ENCODE measurements at places on chromosomes 4 and X. TPM values are rescaled to one million over a fixed set of nuclear protein-coding genes. Genes with fewer than 3 reads are reported as not detected.

DRD5 gene
- 2.6 TPM for polyA plus RNA-seq

GRCh38 chr4:168723020-168723419 lies 226.2 kb downstream of the PALLD start:
- H3K27ac ChIP-seq, result no peak overlapping the region
- H3K36me3 ChIP-seq, result no peaks in the 10 kb centered on the region
- H3K4me1 ChIP-seq, result no peaks in the 10 kb centered on the region
- no peaks in the 10 kb centered on the region for H3K27me3 ChIP-seq
- no peak overlapping the region for H3K4me3 ChIP-seq
- DNase-seq, result no peak

GLUD2 gene
- 15.7 TPM for polyA plus RNA-seq

HSD17B13 gene
- polyA plus RNA-seq, result 1.4 TPM

DNA sequence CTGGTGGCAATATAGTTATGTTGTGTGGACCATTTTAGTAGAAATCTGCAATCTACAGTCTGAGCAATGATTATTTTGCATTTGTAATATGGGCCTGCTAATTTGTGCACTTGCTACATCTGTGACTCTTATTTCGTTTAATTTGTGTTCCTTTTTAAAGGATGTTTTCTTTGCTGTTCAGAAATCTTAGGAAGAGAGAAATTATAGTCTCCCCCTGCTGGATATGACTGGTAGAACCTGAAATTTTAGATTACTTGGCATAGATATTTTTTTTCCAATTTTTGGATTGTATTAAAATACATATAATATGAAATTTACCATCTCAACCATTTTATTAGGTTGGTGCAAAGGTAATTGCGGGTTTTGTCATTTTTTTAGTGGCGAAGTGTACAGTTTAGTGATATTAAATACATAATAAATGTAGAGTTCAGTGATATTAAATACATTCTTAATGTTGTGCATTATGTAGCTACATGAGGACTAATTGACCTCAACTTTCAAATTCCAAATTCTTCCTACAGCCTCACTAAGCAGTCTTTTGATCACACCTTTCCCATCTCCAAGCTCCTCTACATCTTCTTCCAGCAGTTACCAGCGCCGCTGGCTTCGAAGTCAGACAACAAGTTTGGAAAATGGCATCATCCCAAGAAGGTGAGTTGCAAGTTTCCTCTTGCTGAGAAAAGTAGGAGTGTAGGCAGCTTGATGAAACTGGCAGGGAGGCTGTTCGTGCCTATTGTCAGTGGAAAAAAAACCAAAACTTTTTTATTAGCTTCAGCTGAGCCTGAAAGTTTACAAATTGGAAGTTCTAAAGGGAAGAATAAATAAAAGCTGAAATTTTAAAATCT lies 82.2 kb downstream of the FNIP2 start:
- H3K36me3 ChIP-seq, result peaks cover 9% of the 10 kb centered on the region
- H3K27ac ChIP-seq, result no peak overlapping the region
- H3K27me3 ChIP-seq, result no peaks in the 10 kb centered on the region
- no peaks in the 10 kb centered on the region for H3K4me1 ChIP-seq

DNA sequence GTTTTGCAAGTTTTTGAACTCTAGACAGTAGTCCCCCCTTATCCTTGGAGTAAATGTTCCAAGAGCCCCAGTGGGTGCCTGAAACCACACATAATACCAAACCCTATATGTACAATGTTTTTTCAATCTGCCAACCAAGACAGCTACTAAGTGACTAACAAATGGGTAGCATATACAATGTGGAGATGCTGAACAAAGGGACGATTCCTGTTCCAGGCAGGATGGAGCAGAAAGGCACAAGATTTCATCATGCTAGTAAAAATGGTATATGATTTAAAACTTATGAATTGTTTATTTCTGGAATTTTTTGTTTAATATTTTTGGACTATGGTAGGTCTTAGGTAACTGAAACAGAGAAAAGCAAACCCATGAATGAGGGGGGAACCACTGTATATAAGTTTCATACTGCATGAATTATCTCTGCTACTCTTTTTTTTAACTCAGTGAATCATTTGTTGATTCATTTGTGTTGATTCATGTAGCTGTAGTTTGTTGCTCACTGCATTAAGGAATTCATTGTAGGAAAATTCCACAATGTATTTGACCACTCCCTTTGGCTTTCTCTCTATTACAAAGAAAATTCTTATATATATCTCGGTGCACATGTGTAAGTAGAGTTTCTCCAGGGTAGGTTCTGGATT lies 21.9 kb upstream of the ANXA3 start:
- no peaks in the 10 kb centered on the region for H3K36me3 ChIP-seq
- peaks cover 4% of the 10 kb centered on the region for H3K4me1 ChIP-seq
- no peak for DNase-seq
- H3K27me3 ChIP-seq, result no peaks in the 10 kb centered on the region

SLC34A2 gene
- 0.38 TPM for polyA plus RNA-seq

GRCh38 chrX:130468395-130468923 lies 66.7 kb downstream of the RBMX2 start:
- no peaks in the 10 kb centered on the region for H3K4me1 ChIP-seq
- H3K27me3 ChIP-seq, result no peaks in the 10 kb centered on the region
- no peaks in the 10 kb centered on the region for H3K36me3 ChIP-seq
- H3K4me3 ChIP-seq, result no peak overlapping the region

- H3K27ac ChIP-seq, result no peak overlapping the region
- no peaks in the 10 kb centered on the region for H3K27me3 ChIP-seq
- H3K4me3 ChIP-seq, result no peak overlapping the region
- H3K4me1 ChIP-seq, result no peaks in the 10 kb centered on the region
- no peaks in the 10 kb centered on the region for H3K36me3 ChIP-seq
Measured at GRCh38 chr4:128416921-128417320, 129.3 kb upstream of the PGRMC2 start.

- H3K4me1 ChIP-seq, result no peaks in the 10 kb centered on the region
- H3K27ac ChIP-seq, result no peak overlapping the region
- H3K4me3 ChIP-seq, result no peak overlapping the region
- DNase-seq, result no peak
- H3K36me3 ChIP-seq, result no peaks in the 10 kb centered on the region
Measured at GRCh38 chr4:61583696-61584095, 383.6 kb downstream of the ADGRL3 start.

DNA sequence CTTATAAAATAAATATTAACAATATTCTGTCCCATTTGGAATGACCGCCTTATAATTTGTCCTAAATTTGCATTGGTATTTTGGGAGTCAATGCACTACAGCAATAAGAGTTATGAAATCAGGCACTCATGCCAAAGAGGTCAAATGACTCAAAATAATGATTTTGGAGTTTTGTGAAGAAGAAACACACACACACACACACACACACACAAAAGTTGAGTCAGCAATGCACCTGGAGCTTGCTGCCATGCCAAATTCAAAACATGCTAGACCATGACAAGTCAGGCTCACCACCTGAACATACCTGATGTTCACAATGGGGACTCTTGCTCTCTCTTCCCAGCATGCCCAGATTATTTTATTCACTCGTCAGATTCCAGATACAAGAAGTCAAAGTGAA lies 56.7 kb downstream of the PROM1 start:
- no peak overlapping the region for H3K27ac ChIP-seq
- H3K36me3 ChIP-seq, result no peaks in the 10 kb centered on the region
- no peaks in the 10 kb centered on the region for H3K4me1 ChIP-seq
- no peaks in the 10 kb centered on the region for H3K27me3 ChIP-seq

MAGEB17 gene
- 0.54 TPM for polyA plus RNA-seq

ATP2B3 gene
- 20.1 TPM for polyA plus RNA-seq

DNA sequence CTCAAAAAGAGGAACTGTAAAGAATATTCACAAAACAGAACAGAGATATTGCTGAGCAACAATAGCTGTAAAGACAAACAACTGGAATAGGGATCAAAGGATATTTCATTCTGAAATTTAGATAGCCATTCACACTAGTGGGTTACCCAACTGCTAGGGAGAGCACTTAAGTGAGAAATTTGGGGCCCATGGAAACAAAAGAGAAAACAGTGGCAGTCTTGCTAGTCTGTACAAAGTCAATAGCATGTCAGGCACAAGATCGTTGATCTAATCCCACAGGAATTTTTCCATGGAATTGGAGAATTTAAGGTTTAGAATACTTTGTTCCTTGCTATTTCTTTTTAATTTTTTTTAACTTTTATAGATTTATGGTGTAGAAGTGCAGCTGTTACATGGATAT lies 467.0 kb downstream of the PCDH18 start:
- H3K27me3 ChIP-seq, result no peaks in the 10 kb centered on the region
- no peaks in the 10 kb centered on the region for H3K36me3 ChIP-seq
- no peak overlapping the region for H3K4me3 ChIP-seq

- H3K27ac ChIP-seq, result no peak overlapping the region
- no peaks in the 10 kb centered on the region for H3K36me3 ChIP-seq
- no peak for DNase-seq
- no peaks in the 10 kb centered on the region for H3K4me1 ChIP-seq
- H3K4me3 ChIP-seq, result no peak overlapping the region
- H3K27me3 ChIP-seq, result no peaks in the 10 kb centered on the region
Measured at GRCh38 chr4:32172761-32173160, 1452.6 kb downstream of the PCDH7 start.

PABPC5 gene
- polyA plus RNA-seq, result 7.1 TPM

DNA sequence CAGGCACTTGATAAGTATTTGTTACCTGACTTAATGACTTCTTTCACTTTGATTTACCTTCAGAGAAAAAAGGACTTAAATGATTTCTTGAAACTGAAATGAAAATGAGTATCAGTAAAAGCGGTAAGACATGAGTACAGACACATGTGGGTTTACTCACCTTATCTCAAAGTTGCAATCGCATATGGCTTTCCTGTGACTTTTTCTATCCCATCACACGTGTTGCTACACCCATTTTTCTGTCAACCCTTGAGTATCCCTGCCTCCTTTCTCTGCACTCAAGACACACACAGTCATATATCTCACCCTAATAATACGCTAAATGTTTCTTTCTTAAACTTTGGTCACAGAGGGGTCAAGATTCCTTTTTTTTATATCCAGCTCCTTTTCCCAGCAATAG lies 11.0 kb upstream of the ARHGEF38 start:
- H3K4me3 ChIP-seq, result no peak overlapping the region
- H3K27ac ChIP-seq, result no peak overlapping the region
- H3K27me3 ChIP-seq, result no peaks in the 10 kb centered on the region
- DNase-seq, result no peak

FAM47A gene
- polyA plus RNA-seq, result not detected

DNA sequence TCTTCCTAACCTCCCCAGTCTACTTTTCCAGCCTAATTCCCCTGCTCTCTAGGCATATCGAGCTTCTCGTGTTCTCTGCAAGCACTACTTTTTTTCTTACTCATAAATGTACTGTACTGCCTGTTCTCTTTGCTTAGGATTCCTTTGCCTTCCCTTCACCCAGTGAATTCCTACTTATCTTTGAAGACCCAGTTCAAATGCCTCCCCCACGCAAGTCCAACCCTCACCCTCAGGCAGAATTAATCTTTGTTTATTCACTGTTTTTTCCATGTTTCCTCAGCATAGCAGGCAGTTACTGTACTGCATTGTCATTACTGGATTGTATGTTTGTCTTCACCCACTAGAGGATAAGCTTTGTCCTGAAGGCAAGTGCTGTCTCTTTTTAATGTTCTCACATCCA lies 287.7 kb downstream of the BMPR1B start:
- H3K4me3 ChIP-seq, result no peak overlapping the region
- H3K4me1 ChIP-seq, result peaks cover 2% of the 10 kb centered on the region
- DNase-seq, result no peak
- no peaks in the 10 kb centered on the region for H3K27me3 ChIP-seq
- H3K36me3 ChIP-seq, result no peaks in the 10 kb centered on the region
- peak overlapping the region; percentile 70 for H3K27ac ChIP-seq

DNA sequence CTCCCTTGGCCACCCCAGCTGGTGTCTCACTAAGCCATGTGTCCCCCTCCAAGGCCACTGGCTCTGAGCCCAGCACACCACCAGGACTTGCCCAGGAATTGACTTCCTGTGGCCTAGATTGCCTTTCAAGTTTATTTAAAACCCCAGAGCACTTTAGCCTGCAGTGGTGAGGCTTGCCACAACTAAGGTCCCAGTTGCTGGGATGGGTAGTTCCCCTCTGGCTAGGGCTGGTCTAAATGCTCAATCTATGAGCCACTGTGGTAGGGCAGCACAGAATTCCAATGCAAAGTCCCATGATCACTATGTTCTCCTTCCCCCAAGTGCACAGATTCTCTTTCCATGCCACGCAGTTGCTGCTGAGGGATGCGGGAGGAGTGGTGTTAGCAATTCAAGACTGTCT lies 61.1 kb upstream of the HCCS start:
- no peaks in the 10 kb centered on the region for H3K36me3 ChIP-seq
- H3K27me3 ChIP-seq, result no peaks in the 10 kb centered on the region
- no peak overlapping the region for H3K27ac ChIP-seq

DNA sequence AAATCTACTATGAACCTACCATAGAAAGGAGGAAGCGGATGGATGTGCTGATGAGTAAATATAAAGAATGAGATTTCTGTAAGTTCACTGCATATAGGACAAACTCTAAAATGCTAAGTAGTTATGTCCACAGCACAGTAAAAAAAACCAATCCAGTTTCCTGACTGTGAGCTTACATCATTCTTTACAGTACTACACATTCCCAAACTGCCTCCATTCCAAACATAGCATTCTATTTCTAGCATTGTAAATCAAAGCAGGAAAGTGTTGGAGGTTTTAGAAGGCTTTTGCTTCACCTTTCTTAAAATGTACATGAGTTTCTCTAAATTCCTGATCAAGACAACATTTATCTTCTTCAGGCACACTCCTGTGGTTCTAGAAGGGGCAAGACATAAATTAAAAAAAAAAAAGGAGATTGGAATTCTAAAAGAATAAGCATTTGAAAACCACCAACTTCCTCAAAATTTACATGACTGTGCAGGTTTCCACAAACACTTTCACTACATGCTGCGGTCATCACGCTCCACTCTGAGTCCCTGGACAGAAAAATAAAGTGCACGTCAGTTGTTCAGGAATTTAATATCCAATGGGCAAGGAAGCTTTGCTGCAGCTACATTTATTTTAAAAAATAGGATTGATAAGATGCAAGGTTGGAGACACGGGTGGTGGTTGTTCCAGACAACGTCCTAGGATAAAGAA lies 297.6 kb upstream of the STS start:
- H3K36me3 ChIP-seq, result no peaks in the 10 kb centered on the region
- peak; percentile 6 for DNase-seq
- H3K27ac ChIP-seq, result no peak overlapping the region
- H3K4me3 ChIP-seq, result no peak overlapping the region
- no peaks in the 10 kb centered on the region for H3K27me3 ChIP-seq
- H3K4me1 ChIP-seq, result no peaks in the 10 kb centered on the region

CFAP47 gene
- polyA plus RNA-seq, result 3.0 TPM

NEK1 gene
- 30.9 TPM for polyA plus RNA-seq

DNA sequence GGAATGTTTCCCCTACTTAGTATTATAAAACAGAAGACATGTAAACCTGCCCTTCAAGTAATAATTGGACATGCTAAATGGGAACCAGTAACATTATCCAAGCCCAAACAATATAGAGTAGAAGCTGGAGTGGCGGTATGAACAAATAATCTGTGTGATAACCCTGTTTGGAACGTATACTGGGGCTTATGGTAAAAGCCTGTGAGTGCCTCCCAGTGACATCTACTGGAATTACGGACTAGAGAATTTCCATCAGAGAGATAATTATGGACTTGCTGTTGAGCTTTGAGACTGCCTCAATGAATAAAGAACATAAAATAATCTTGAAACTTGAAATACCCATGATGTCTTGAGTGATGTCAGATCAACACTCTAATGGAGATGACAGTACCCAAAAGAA lies 406.3 kb upstream of the GRIA3 start:
- H3K27me3 ChIP-seq, result no peaks in the 10 kb centered on the region
- H3K36me3 ChIP-seq, result no peaks in the 10 kb centered on the region
- no peak overlapping the region for H3K27ac ChIP-seq
- no peak overlapping the region for H3K4me3 ChIP-seq
- DNase-seq, result no peak

GRCh38 chr4:123950530-123950929 lies 553.9 kb downstream of the SPRY1 start:
- H3K4me1 ChIP-seq, result no peaks in the 10 kb centered on the region
- H3K36me3 ChIP-seq, result no peaks in the 10 kb centered on the region
- no peak overlapping the region for H3K4me3 ChIP-seq
- no peak for DNase-seq
- H3K27me3 ChIP-seq, result no peaks in the 10 kb centered on the region
- H3K27ac ChIP-seq, result no peak overlapping the region

CSN1S1 gene
- polyA plus RNA-seq, result not detected
